Central memory CD8-positive, alpha-beta T cell (primary cell): ENCODE measurements at places on chromosomes 3 and 15.

DNA sequence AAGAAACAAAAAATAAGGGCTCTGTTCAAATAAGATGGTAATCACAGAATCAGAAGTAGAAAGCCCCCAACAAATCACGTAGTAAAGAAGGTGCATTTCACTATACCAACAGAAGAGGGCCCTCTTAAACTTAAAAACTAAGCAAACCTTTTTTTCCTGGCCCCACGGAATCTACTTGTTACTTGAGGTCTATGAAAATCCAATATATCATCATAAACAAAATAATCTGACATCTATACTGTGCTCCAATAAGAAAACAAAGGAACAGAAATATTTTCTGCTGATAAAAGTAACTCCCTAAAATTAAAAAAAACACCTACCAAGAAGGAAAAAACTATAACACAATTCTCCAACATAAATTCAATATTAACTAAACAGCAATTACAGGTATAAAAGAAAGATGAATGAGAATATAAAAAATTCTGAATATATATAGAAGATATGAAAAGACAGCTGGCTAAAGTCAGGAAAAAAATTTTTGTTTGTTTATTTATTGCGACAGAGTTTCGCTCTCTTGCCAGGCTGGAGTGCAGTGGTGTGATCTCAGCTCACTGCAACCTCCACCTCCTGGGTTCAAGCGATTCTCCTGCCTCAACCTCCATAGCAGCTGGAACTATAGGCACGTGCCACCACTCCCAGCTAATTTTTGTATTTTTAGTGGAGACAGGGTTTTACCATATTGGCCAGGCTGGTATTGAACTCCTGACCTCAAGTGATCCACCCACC is 81.8 kb downstream of the CLASP2 start:
- no peak for DNase-seq

DNA sequence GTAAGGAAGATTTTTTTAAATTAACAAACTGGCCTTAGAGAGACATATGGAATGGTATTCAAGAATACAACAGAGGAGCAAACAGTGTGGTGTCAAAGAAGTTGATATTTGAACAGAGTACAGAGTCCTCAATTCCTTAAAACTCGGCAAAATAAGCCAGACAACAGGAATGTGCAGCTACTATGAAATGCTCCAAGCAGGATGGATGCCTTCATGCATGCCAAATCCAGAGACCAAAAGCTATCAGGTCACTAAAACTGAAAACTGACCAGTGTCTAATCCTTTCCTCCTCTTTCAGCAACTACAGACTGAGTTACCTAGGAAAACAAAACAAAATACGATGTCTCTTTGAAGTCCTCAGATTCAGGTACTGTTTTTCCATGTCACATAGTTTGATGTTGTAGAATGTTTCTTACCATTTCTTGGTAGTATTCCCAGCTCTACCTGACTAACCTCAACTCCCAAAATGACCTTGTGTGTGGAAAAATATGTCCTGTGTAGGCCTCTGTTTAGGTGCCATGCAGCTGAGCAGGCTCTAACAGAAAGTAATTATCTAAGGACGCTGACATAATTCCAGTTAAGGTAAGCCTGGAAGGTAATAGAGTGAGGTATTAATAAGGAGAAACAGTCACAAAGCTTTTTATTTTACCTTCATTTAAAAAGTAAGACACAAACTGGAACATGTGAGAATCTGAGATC is 46.9 kb downstream of the TBL1XR1 start:
- DNase-seq, result no peak

DNA sequence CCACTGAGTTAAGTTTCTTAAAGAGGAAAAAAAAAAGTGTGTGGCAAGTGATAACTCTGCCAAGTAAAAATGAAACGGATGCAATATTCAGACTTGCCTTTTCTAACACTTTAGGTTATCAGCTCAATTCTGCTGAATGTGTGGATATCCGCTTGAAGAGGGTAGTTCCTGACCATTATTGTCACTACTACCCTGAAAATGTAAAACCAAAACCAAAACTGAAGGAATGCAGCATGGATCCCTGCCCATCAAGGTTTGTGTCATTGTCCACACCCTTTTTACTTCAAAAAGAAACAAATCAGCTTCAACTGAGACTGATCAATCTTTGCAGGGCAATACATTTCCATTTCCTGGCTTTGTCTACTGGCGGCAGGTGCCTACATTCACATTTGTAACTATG is 236.1 kb downstream of the ADAMTSL3 start:
- DNase-seq, result no peak

GRCh38 chr15:68420186-68420684 is 11.7 kb downstream of the ITGA11 start:
- no peak for DNase-seq

GRCh38 chr3:45507820-45508317 is 86.7 kb upstream of the LIMD1 start:
- DNase-seq, result no peak

GRCh38 chr3:52109611-52110301 is 44.5 kb downstream of the POC1A start:
- no peak for DNase-seq

GRCh38 chr3:21357241-21357640 is 393.8 kb downstream of the ZNF385D start:
- DNase-seq, result no peak

DNA sequence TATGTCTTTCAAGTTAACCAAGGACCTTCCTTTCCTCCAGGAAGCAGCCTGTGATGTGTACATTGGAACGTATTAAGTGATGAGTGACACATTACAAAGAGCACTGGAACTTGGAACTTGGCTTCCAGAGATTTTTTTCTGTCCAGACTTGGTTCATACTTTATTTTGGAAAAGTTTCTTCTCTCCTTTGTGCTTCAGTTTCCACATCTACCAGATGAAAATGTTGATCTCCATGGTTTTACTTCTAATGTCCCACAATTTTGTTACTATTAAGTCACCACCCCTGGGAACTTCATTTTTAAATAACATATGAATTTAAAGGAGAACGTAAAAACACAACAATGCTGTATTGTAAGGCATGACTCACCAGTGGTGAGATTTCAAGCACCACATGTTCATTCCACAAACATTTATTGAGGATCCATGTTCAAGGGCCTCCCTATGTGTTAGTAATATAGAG is 290.7 kb upstream of the LMCD1 start:
- no peak for DNase-seq

DNA sequence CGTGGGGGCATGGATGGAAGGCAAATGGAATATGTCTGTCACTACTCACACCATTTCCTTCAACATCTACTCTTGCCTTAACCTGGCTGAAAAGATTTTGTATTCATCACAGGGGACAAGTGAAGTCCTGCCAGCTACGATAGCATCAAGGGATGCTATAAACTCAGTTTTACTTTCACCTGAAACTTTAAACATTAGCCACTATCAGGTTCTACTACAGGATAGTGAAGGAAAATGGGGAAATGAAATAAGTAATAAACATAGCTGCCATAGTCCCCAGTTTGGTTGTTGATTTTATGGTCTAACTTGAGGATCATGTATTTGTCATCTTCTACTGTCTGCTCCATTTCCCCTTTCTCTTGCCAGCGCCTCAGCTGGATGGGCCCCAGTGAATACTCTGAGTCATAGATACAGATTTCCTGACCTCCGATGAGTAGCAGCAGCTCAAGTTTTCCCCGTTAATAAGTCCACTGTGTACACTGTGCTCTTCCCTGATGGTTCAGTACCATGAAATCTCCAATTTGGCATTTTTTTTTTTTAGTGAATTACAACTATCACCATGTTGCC is 338.2 kb upstream of the SLCO3A1 start:
- DNase-seq, result no peak

- no peak for DNase-seq
These were observed 68.9 kb downstream of the MINDY2 start for GRCh38 chr15:58840048-58840447.

DNA sequence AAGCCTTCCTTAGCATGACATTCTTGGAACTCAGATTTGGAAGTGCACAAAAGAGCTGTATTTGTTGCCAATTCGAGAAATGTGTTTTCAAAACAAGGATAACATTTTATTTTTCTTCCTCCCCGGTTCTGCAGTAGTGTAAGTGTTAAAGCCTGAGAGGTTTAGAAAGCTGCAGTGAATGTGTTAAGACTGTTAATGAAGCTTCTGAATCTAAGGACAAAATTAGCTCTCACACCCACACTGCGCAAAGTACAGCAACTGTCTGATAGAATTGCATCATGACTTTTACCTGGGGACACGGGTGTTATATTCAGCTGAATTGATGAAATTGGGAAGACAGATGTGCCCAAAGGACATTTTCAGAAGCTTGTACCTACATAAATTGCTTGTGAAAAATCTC is 344.4 kb downstream of the CADM2 start:
- no peak for DNase-seq

GRCh38 chr3:66354001-66354400 is 133.2 kb downstream of the SLC25A26 start:
- DNase-seq, result no peak

DNA sequence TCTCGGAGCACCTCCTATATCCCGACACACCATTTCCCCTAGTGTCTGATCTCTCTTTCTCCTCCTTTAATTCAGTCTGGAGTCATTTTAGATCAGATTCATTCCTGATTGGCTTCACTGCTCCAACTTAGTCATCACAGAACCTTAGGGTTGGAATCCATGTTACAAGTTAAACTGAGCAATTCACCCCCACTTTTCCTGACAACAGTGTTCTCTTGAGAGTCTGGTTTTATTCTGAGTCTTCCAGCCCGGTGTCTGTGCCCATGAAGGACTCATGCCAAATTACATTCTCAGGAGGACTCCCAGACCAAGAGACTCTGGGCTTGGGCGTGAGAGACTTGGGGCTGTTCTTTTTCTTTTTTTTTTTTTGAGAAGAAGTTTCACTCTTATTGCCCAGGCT is 57.5 kb downstream of the LPP start:
- DNase-seq, result no peak

DNA sequence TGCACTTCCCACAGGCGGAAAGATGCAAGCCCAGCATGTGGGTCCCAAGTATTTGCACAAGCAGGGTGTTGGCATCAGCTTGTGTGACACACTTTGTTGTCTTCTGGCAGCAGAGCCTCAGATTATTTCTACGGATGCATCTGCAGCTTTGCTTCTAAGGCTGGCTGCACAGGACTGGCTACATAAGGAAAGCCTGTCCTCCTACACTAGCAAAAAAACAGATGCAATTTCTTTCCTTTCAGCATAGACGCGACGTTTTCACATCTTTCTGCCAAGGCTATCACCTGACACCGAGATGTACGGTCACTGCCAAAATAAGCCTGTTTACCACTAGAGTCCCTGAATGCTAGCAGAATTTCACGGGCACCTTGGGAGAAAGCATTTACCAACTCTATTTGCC is 13.5 kb downstream of the MRPS11 start:
- DNase-seq, result no peak
